ENCODE measurements at places on chromosomes 2 and 18. TPM values are rescaled to one million over a fixed set of nuclear protein-coding genes. Genes with fewer than 3 reads are reported as not detected.

GRCh38 chr18:35334821-35335220 is 9.4 kb downstream of the ZNF24 start:
- no peak for DNase-seq

- no peak for DNase-seq
Observed at GRCh38 chr18:35680139-35680551, 98.6 kb downstream of the GALNT1 start.

DNA sequence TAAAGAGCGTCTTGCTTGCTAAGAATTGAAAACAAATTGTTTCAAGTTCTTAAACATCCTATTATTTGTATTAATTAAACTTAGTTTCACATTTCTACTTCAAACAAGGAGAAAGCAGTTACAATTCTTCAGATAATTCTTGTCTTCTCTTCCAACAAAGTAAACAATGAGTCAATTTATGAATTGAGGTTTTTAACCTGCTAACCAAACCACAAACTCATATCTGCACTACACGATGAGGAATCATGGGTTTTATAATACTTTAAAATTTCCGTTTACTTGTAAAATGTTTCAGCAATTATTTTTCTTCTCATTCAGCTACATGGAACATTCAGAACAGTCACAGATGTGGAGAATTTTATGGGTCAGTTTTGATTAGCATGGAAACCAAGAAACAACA is 114.2 kb downstream of the SPIRE1 start:
- no peak for DNase-seq

DNA sequence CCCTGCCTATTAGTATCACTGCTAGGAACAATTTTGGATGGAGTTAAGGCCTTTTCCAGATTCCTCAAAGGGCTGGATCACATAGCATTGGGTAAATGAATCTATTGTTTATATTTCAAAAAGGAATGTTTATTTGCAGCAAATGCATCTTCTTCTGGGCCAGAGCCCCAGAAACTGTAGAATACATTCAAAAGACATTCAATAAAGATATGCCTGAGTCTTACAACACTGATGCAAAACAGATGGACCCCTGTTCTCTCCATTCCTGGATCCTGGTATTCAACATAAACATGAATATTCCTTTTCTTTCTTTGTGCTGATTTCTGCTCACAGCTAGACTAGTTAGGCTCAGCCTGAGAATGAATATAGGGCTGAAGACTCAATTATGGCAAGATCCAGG is 227.2 kb upstream of the KLHL29 start:
- DNase-seq = no peak

EN1 gene
- 0.29 TPM for total RNA-seq

COL6A3 gene
- total RNA-seq = 116 TPM

RAB31 gene
- total RNA-seq = 110 TPM
